ENCODE measurements at places on chromosomes 12 and 14.
A peak's percentile ranks its signal among the peaks of the same experiment; 100 is the strongest.

DNA sequence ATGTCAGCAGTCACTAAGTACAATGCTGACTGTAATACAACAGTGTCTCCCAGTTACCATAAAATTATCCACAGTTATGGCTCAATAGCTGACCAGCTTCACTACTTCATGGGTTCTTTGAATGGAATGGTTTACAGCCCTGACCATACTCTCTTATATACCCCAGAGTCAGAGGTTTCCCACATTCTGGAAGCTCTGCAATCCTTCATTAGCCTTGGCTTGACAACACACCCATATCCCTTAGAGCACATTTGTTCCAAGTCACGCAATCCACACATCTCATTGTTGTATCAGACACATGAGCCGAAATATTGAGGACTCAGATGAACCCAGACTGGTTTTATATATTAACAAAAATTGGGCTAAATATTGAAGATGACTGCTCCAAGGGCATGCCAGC, 209.4 kb upstream of the PLXNC1 start:
- DNase-seq = no peak

DNA sequence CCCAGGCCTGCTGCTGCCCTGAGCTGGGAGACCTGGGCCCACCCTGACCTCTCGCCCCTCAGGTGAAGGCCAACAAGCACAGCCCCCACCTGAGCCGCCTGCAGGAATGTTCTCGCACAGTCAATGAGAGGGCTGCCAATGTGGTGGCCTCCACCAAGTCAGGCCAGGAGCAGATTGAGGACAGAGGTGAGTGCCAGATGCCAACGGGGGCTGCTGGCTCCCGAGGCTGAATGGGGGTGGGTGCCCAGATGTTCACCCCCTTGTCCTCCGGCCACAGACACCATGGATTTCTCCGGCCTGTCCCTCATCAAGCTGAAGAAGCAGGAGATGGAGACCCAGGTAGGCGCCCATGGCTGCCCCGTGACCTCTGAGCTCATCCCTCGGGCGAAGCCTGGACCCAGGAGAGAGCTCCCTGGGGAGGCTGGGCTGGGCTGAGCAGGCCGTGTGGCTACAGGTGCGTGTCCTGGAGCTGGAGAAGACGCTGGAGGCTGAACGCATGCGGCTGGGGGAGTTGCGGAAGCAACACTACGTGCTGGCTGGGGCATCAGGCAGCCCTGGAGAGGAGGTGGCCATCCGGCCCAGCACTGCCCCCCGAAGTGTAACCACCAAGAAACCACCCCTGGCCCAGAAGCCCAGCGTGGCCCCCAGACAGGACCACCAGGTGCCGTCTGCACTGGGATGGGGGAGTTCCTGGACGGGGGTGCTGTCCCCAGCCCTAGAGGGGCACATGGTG, 25.8 kb downstream of the HIP1R start:
- DNase-seq = no peak

GRCh38 chr12:47124451-47124850, 44.7 kb upstream of the AMIGO2 start:
- DNase-seq = no peak

DNA sequence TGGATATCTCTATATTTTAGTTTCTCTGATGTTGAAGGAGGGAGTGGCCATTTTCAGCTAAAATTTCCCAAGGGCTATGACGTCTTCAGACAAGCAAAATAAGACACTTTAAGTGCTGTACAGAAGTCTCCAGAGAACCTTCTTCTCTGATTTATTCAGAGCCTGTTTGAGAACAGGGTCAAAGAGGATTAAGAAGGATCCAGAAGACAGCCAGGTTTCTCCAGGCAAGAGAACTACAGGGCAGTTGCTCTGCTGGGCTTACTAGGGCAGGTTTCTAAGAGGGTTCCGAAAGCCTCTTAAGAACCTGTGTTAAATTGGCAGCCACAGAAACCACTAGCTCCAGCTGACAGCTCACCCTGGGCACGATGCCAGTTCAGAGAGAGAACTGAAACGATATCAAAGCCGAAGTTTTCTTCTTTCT, 1.2 kb downstream of the MGP start:
- DNase-seq = peak; percentile 57

DNA sequence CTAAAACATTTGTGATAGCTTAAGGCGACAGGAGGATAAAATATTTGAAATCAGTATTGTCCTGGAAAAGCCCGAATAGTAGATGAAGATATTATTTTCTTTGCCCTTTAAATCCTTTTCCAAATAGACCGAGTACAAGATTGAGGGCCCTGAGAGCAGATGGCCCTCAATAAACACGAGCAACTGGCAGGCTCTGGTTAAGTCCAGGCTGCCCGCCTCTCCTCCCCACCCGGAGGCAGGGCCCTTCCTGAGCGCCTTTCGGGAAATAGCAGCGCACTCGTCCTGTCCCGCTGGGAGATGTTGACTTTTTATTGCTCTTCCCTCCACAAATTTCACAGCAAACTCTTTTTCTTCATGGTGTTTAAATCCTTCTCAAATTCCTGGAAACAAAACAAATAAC, 50.8 kb upstream of the MAX start:
- no peak for DNase-seq

DNA sequence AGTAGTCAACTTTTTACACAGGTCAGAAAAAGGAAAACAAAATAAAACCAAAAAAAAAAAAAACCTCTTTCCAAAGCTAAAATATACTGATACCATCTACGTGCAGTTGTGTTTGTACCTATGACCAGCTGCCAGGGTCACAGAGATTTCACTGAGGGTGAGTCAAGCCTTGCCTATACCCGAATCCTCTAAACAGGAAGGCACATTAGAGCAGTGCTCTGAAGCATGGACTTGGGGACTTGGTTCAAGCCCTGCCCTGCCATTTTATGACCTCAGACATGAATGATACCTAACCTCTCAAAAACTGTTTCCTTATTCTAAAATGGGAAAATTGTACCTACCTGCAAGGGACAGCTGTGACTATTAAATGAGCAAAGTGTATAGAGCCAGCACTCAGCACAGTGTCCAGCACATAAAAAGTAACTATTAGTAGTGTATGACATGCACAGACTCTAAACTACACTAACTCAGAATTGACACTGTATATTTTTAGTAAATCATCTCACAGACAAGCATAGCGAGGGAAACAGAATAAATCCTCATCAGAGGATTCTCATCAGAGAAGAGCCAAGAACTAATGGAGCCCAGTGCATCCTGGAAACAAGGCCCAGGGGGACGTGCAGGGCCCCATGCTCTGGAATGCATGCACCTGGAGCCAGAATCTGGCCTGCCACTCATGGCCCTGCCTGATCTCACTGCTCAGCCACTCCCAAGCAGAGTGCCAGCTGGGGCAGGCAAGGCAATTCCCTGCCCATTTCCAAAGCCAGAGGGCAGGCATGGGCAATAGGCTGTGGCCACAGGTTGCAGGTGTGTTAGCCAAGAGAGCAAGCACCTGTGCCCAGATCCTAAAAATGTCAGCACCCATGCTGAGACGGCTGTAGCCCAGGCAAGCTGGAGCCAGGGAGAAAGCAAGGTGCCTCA, 57.0 kb downstream of the NT5DC3 start:
- DNase-seq = peak; percentile 31

DNA sequence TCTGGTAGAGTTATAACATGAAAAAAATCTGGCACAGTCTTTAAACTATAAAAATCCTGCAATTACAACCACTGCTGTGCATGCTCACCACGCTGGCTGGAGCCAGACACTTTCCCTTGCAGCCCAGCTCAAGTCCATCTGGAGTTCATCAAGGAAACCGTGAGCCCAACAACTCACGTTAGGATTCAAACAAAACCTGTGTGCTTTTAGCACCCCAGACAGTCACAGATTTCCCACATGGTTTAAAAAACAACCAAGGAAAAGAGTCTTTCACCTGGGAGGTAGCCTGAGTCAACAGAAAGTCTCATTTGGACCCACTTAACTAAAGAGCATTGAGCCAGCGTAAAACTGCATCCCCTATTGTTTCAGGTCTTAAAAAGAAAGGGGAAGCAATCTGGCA, 4.7 kb downstream of the LRIG3 start:
- peak; percentile 51 for DNase-seq

- no peak for DNase-seq
Observed at GRCh38 chr14:68921666-68922065, 57.4 kb downstream of the ACTN1 start.

- DNase-seq = no peak
Observed at GRCh38 chr12:57618966-57619433, 7.8 kb downstream of the ARHGEF25 start.

DNA sequence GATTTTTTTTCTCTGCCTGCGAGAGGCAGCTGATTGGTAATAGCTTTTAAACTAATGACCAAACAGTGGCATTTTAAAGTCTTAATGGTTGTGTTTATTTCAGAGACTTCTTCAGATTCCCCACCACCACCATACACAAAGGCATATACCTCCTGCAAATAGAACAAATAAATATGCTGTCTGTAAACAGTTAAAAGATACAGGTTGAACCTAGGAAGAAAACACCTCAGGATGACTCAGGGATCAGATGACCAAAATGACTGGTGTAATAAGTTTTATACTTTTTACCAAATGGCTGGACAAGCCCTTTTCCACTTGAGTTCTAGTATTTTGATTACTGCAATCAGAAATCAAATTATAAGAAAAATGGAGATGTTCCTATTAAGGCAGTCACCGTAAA, 364.1 kb downstream of the PAWR start:
- no peak for DNase-seq

DNA sequence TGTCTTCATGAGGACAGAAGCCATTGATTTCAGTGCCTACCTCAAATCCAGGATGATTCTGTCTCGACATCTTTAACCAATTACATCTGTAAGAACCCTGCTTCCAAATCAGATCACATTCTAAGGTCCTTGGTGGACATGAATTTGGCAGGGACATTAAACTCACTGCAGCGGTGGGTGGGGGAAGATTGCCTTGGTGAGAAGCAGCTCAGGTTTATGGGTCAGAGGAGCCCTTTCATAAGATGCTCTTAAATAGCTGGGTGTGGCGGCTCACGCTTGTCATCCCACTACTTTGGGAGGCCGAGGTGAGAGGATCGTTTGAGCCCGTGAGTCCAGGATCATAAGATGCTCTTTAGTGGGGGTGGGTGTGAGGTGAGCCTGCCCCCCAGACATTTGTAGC, 42.9 kb downstream of the ELK3 start:
- no peak for DNase-seq

DNA sequence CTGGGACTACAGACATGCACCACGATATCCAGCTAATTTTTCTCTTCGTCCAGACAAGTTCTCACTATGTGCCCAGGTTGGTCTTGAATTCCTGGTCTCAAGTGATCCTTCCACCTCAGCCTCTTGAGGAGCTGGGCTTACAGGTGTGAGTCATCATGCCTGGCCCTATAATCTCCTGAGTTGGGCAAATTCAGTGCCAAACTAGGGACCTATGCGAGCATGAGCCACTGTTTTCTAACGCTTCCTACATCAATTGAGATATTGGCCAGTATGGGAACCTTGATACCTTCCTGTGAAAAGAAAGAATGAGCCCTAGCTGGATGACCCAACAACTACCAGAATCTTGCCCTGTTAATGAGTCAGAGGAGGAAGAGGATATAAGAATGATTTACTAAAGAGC, 585.2 kb downstream of the C12orf50 start:
- no peak for DNase-seq

GRCh38 chr14:96470331-96470730, 31.9 kb upstream of the PAPOLA start:
- peak; percentile 25 for DNase-seq
